ENCODE measurements at places on chromosomes 2 and 18.

DNA sequence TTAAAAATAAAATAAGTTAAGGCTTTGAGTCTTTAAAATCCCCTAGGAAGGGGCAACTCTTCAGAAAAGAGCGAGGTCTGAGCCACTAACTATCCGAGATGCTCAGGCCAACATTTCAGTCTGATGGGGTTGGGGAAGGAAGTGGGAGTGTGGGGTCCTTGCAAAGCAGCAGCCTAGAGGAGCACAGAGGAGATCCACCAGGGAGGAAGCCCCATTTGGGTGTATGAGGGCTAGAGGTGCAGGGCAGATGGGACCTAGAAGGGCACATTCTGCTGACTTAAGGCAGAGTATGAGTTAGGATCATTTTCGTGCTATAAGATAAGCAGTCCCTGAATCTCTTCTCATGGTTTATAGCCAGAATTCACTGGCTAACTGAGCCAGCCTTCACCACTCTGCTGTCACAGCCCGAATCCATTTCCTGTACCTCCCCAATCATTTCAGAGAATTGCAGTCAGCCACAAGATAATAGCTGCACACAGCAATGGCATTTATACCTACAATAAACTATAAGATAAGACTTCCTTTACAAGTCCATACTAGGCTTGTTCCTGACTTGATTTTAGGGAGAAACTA lies 37.0 kb downstream of the MRPL30 start:
- no peak overlapping the region for H3K4me3 ChIP-seq
- no peaks in the 10 kb centered on the region for H3K36me3 ChIP-seq

DNA sequence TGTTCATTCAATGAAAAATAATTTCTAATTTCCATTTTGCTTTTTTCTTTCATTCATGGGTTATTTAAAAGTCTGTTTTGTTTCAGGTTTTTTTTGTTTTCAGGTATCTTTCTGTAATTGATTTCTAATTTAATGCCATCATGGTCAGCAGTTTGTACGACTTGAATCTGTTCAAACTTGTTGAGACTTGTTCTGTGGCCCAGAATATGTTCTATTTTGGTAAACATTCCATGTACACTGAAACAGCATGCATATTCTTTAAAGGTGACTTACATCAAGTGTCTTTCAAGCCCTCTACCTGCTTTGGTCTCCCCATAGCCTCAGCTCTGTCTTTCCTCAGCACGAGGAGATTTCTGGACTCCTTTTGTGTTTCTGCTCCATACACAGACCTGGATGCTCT lies 49.1 kb downstream of the CYP1B1 start:
- no peaks in the 10 kb centered on the region for H3K36me3 ChIP-seq
- H3K4me1 ChIP-seq = no peaks in the 10 kb centered on the region
- no peak overlapping the region for H3K27ac ChIP-seq
- no peaks in the 10 kb centered on the region for H3K27me3 ChIP-seq
- no peak for DNase-seq

GRCh38 chr18:34048423-34048822 lies 176.3 kb downstream of the NOL4 start:
- DNase-seq = no peak
- no peaks in the 10 kb centered on the region for H3K36me3 ChIP-seq
- H3K27ac ChIP-seq = no peak overlapping the region
- H3K4me3 ChIP-seq = no peak overlapping the region

GRCh38 chr2:174280596-174280995 lies 32.3 kb upstream of the OLA1 start:
- no peak overlapping the region for H3K4me3 ChIP-seq
- H3K36me3 ChIP-seq = no peaks in the 10 kb centered on the region
- peaks cover 5% of the 10 kb centered on the region for H3K27me3 ChIP-seq
- no peak for DNase-seq
- H3K4me1 ChIP-seq = no peaks in the 10 kb centered on the region
- H3K27ac ChIP-seq = no peak overlapping the region

GRCh38 chr18:2966560-2966959 lies 46.4 kb downstream of the LPIN2 start:
- no peaks in the 10 kb centered on the region for H3K27me3 ChIP-seq
- peak overlapping the region; percentile 74 for H3K27ac ChIP-seq
- peaks cover 54% of the 10 kb centered on the region for H3K4me1 ChIP-seq
- H3K36me3 ChIP-seq = peaks cover 6% of the 10 kb centered on the region

GRCh38 chr2:68730828-68731227 lies 3.8 kb upstream of the ARHGAP25 start:
- H3K27me3 ChIP-seq = no peaks in the 10 kb centered on the region
- H3K4me1 ChIP-seq = no peaks in the 10 kb centered on the region
- no peak for DNase-seq
- no peaks in the 10 kb centered on the region for H3K36me3 ChIP-seq

GRCh38 chr2:211049321-211050018 lies 493.1 kb downstream of the CPS1 start:
- no peaks in the 10 kb centered on the region for H3K4me1 ChIP-seq
- H3K4me3 ChIP-seq = no peak overlapping the region
- H3K27ac ChIP-seq = no peak overlapping the region
- DNase-seq = no peak

DNA sequence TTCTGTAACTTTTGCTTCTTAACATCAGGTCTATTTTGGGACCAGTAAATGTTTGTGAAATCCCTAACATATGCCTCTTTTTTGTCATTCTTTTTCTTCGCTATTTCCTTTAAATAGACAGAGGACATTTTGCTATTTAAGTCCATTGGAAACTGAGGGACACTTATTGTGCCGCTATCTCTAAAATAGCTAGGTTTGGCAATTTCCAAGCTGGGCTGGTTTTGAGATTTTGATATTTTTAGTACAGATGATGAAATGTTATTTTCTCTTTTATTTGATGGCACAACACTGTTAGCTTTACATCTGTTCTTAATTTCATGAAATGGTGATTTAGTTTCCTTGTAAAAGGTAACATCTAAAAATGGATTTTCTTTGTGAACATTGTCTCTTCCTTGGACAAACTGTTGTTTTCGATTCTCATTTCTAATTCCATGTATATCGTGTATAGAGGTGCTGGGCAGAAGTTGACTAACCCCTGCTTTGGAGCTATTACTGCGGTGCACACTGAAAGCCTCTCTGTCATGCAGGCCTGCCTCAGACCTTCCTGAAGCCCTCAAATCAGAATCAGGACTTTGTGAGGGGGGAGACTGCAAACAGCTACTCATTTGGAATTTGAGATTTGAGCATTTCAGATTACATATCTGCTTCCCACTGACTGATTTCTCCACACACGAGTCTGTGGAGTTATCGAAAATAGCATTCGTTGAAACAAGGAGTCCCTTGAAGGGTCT lies 594 bp downstream of the RAD51AP2 start:
- peaks cover 8% of the 10 kb centered on the region for H3K27me3 ChIP-seq
- peak overlapping the region; percentile 44 for H3K4me3 ChIP-seq
- no peak overlapping the region for H3K27ac ChIP-seq
- no peaks in the 10 kb centered on the region for H3K36me3 ChIP-seq
- no peak for DNase-seq

GRCh38 chr2:166464187-166464586 lies 29.9 kb downstream of the SCN7A start:
- no peak overlapping the region for H3K4me3 ChIP-seq
- DNase-seq = no peak
- H3K4me1 ChIP-seq = no peaks in the 10 kb centered on the region
- H3K27ac ChIP-seq = no peak overlapping the region
- no peaks in the 10 kb centered on the region for H3K36me3 ChIP-seq

DNA sequence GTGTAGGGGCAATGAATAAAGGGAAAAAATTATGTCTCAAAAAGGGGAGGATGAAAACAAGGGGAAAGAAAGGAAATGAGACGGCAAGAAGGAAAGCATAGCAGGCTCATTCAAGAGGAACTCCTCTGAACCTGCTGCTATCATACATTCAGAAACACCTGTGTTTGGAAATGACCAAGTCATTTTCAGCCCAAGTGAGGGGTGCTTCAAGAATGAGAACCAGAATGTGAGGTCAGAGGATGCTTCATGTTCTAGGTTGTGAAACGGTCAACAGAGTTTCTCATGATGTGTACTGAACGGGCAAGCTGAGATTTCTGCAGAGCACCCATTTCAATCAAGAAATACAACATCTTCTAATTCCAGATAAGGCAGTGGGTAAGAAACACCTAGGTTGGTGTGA lies 1367.2 kb upstream of the CELF4 start:
- no peaks in the 10 kb centered on the region for H3K27me3 ChIP-seq
- no peak for DNase-seq
- H3K4me3 ChIP-seq = no peak overlapping the region
- no peaks in the 10 kb centered on the region for H3K36me3 ChIP-seq

DNA sequence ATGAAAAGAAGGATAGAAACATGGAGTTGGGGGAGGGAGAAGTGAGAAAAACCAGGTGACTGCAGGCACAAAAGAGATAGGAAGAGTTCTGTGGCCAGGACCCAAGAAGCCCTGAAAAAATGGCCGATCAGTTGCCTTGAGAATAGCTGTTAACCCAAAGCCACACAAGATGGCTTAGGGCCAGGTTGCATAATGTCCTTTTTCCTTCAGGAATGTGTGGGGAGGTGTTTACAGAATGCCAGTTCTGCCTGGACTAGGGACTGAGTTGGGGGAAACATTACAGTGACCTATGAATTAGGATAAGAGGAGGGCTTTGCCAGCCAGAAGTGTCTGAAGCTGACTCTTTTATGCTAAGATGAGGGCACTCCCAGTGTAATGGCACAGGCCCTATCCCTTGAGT lies 17.1 kb downstream of the FAM110C start:
- H3K36me3 ChIP-seq = no peaks in the 10 kb centered on the region
- no peak overlapping the region for H3K27ac ChIP-seq
- H3K27me3 ChIP-seq = no peaks in the 10 kb centered on the region

DNA sequence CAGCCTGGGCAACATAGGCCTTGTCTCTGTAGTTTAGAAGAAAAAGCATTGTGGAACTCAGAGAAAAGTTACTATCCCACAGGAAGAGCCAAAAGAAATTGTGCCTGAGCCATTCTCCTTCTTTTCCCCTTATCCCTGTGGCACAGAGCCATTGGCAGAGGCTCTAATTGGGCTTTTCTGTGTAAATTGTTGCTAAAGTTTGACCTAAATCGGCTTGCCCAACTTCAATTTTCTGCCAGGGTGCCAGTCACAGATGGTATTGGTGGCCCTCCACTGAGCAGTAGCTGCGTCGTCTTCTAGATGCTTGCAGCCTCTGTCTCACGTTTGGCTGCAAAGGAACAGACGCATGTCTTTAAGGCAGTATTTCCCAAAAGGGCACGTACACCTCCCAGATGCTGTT lies 30.3 kb downstream of the ZNF532 start:
- no peak for DNase-seq
- H3K36me3 ChIP-seq = peaks cover 8% of the 10 kb centered on the region
- H3K4me1 ChIP-seq = peaks cover 2% of the 10 kb centered on the region
- no peak overlapping the region for H3K4me3 ChIP-seq
- no peak overlapping the region for H3K27ac ChIP-seq
